ENCODE measurements at places on chromosomes 12 and 14.

DNA sequence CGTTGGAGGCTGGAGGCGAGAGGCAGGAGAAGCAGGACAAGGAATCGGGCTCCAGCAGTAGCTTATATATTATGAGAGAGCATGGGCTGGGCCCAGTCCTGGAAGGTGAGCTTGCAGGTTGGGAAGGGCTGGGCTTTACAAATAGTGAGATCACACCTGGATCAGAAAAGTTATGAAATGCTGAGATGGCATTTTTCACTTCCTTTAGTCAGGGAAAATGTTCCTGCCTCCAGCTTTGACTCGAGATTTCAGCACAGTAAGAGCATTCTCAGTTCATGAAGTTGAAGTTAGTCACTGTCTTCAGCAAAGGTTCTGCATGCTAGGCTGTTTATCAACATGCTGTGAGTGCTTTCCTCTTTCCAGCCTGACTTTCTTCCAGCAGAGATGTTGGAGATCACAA, at the start of gene KRT6C:
Gene KRT6C (minus strand): TSS at position 38 of the 400 bp plus-strand sequence. CDS start 68 bp downstream, outside the sequence.
- DNase-seq, result no peak

GRCh38 chr12:108612788-108613282, 15.0 kb upstream of the TMEM119 start:
- no peak for DNase-seq

- DNase-seq, result peak; percentile 55
Observed at GRCh38 chr14:95516554-95517181, at the start of gene SYNE3. Gene SYNE3 (minus strand): TSS chr14:95516650. CDS start chr14:95475821, 40,829 bp downstream.

GRCh38 chr14:103905842-103906456, 22.3 kb upstream of the TDRD9 start:
- no peak for DNase-seq

DNA sequence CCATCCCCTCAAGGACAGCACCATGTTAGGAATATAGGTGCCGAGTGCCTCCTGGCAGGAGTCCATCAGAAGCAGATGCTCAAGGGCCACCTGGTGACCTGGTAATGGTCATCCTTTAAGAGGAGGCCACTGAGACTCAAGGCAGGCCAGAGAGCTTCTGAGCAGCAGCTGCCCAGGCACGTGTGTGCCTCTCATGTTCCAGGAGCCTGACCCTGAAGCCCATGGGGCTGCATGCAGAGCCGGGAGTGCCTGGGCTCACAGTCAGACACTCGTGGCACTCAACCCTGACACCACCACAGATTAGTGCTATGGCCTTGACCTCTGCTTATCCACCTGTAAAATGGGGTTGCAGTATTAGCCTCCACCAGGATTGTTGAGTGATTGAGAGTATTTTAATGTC, 45.6 kb downstream of the C14orf132 start:
- DNase-seq, result no peak

- no peak for DNase-seq
Observed at GRCh38 chr12:97912943-97913342, 450.3 kb downstream of the RMST start.

GRCh38 chr14:104735830-104736642, 12.0 kb downstream of the ADSS1 start:
- no peak for DNase-seq

DNA sequence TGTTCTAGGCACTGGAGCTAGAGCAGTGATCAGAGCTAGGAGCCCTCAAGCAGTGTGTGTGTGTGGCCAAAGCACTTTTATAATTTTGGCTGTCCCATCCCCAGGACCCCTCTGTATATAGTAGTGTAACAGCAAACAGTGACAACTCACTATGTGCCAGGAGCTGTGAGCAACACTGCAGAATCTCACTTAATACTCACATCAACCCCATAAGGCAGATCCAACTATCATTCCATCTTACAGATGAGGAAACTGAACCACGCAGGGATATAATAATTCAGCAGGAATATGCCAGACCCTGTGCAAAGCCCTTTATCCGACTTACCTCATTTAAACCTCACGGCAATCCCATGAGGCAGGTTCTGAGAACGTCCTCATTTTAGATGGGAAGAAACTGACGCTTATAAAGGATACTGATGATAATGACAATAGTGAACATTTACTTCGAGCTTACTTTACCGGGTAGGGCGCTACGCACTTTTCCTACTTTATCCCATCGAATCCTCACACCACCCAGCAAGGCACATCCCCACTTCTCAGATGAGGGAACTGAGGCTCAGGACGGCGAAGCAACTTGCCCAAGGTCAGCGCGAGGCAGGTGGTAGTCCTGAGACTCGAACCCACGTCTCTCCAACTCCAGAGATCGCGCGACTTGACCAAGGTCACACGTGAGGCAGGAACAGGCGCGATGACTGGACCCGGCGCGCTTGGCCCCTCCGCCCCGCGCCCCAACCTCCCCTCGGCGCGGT, 687 bp downstream of the RAB35 start:
- peak; percentile 39 for DNase-seq

DNA sequence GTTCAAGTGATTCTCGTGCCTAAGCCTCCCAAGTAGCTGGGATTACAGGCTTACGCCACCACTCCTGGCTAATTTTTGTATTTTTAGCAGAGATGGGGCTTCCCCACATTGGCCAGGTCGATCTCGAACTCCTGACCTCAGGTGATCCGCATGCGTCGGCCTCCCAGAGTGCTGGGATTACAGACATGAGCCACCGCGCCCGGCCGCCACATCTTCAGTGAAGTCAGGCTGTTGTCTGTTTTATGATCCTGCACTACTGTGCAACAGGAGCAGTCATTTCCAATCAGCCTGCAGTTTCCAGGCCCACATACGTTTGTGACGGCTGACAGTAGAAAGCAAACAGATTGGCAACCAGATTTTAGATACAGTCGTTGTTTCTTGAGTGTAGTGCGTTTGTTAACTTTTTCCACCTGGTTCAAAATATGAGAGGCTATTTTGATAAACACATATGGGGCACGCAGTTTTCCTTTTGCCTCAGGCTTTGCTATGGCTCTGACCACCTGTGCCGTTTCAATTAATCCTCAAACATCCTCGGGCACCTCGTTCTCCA, 74.8 kb downstream of the LGMN start:
- no peak for DNase-seq

DNA sequence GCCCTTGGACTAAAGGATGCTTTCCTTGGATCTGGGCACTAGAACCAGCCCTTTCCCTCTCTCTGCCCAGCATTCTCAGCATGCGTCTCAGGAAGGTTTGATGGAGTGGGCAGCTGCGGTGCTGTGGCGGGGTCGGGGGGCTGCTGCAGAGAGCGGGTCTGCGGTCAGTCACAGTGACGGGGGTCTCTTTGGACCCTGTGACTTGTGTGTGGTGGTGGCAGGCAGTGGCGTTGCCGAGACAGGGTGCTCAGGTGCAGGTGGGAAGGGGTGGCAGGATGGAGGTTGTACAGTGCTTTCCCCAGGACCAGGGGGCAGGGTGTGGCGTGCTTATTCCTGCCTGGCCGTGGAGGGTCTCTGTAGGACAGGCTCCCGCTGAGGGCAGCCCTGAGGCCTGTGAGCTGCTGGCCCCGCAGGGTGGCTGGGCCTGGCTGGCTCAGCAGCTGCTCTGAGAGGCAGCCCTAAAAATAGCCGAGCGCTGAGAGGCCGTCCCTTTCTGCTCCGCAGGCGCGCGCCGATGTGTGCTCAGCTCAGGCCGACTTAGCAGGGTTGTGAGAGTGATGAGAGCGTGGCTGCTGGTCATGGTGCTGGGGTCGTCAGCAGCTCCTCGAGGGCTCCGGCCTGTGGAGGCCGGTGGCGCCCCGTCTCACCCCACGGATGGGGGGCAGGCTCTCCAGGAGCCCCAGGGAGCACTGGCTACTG, 9.7 kb downstream of the PACS2 start:
- DNase-seq, result peak; percentile 87

GRCh38 chr14:55136241-55136640, 7.2 kb downstream of the LGALS3 start:
- peak; percentile 47 for DNase-seq

DNA sequence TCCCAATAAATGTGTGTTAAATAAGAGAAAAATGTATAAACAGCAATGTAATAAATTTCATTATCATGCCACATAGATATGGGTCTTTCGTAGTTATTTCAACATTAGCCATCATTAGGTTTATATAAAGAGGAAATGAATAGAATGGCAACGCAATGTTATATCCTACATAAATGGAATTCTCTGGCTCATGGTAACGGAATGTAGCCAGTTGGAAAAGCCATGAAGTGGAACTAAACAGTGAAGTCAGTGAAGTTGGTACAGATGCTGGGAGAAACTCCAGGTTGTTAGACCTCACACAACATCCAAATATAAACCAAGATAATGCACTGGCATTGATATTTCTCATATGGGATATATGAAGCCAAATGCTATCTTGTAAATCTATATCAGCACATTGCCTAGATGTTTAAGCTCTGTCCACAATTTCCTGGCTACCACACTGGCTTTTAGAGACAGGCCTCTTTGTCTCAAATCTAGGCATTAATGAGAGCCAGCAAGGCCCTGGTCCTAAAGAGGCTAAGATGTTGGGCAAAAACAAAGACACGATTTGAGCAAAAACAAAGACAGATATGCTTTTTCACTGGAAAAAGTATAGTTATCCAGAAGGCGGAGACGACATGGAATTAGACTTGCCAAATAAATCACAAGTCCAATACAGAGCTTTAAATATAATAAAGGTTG, 861.0 kb downstream of the RPS29 start:
- no peak for DNase-seq

GRCh38 chr12:108955225-108955835, 65.5 kb downstream of the SVOP start:
- DNase-seq, result peak; percentile 5

- no peak for DNase-seq
Observed at GRCh38 chr12:126570566-126570965, 1505.3 kb downstream of the AACS start.

DNA sequence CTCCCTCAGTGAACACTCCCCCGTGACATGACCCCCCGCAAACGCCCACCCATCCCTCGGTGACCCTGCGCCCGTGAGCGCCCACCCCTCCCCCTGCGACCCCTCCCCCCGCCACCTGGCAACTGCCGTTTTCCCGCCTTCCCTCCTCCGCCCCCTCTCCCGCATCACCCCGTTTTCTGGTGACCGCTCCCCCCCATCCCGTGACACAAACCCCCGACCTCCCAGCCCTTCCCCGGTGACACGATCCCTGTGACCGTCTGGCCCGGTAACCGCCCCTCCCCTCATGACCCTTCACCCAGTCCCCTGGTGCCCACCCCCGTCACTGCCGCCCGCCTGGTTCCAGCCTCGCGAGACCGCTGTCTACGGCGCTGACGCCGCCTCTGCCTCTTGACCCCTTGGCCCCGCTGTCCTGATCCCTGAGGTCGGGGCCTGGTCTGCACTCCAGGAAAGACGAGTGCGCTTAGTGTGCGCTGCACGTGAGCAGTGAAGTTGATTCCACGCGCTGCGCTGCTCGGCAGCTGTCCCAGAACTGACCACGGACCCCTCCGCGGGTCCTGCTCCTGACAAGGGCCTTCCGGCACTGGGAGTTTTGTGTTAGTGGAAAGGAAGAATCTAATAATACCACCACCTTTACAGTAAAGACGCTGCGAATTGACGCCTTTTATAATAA, 59.4 kb downstream of the DDX51 start:
- DNase-seq, result peak; percentile 85
